Neural crest cell (in vitro differentiated cells): ENCODE measurements at places on chromosomes 7 and 10. TPM values are rescaled to one million over a fixed set of nuclear protein-coding genes. Genes with fewer than 3 reads are reported as not detected.

DNA sequence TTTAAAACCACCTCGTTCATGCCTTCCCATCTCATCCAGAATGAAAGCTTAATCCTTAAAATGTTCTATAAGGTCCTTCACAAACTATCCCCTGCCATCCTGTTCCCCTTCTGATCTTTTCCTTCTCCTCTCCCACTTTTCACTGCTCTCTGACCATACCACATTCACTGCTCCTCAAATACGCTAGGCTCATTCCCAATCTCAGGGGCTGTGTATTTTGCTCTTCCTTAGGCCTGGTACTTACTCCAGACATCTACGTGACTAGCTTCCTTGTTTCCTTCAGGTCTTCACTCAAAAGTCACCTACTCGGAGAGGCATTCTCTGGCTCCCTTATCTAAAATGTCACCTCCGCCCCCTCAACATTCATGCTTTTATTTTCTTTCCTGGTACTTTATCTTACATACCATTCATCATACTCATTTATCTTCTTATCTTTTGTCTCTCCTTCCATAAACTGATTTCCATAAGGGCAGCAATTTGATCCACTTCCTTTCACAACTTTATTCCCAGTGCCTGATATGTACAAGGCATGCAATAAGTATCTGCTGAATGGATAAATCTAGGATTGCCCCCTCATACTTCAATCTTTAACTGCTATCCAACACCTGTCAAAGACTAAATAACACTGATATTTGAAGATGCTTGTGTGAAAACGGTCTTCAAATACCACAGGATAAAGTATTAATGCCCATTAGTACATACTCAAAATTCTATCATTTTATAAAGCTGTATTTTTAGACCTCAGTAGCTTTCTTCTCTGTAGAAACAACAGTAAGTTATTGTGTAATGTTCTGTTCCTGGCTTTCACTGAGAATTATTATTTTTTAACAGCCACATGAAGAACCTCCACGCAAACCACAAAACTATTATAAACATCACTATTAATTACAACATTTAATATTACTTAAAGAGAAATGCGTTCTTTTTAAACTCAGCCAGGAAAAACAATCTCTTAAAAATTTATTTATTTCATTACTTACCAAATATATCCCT, 27.0 kb downstream of the JMJD1C start:
- no peak overlapping the region for H3K4me3 ChIP-seq
- no peaks in the 10 kb centered on the region for H3K36me3 ChIP-seq
- no peak overlapping the region for H3K27ac ChIP-seq
- DNase-seq: no peak

DNA sequence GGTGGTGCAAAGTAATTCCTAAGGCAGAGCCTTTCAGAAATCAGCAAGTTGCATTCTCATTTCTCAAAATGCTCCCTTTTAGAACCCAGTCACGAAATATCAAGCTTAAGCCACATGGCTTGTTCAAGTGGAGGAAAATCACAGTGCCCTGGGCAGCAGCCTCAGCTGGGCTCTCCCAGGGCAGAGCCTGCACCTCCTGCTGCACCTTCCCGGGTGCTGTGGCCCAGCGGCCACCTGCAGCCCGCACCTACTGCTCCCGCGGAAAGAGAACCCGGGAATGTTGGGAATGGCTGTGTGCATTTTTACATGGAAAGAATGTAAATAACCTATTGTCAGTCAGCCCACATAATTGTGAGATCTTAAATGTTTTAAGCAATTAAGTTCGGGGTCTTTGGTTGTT, 396.5 kb upstream of the VSTM2A start:
- no peaks in the 10 kb centered on the region for H3K36me3 ChIP-seq
- H3K27me3 ChIP-seq: no peaks in the 10 kb centered on the region
- H3K27ac ChIP-seq: no peak overlapping the region
- no peak for DNase-seq
- H3K4me1 ChIP-seq: no peaks in the 10 kb centered on the region

DNA sequence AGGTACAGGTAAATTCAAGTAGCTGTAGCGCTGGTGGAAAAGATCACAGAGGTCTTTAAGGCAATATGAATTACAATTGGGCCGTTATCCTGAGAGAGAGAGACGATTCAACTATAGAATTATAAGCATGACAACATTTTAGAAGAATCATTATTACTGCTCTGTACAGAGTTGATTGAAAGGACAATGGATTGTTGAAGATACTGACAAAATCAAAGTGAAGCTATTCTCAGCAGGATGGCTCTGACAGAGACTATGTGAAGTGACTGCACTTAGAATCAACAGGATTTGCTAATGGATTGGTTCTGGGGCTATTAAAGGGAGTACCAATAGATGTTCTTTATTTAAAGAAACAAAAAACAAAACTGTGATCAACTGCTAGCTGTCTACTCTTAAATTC, 634.8 kb upstream of the GRM3 start:
- H3K27me3 ChIP-seq: no peaks in the 10 kb centered on the region
- H3K4me3 ChIP-seq: no peak overlapping the region
- DNase-seq: no peak
- peaks cover 16% of the 10 kb centered on the region for H3K4me1 ChIP-seq
- no peak overlapping the region for H3K27ac ChIP-seq

Gene SPAG6
- 1.5 and 1.6 TPM in 2 replicates for total RNA-seq

GRCh38 chr10:70584909-70585544, 17.5 kb downstream of the PRF1 start:
- peaks cover 6% of the 10 kb centered on the region for H3K27me3 ChIP-seq
- peak overlapping the region; percentile 70 for H3K27ac ChIP-seq
- peaks cover 17% of the 10 kb centered on the region for H3K4me1 ChIP-seq
- no peaks in the 10 kb centered on the region for H3K36me3 ChIP-seq

GRCh38 chr7:80896906-80897598, 21.8 kb downstream of the SEMA3C start:
- DNase-seq: no peak
- H3K36me3 ChIP-seq: no peaks in the 10 kb centered on the region
- H3K4me3 ChIP-seq: no peak overlapping the region
- no peaks in the 10 kb centered on the region for H3K27me3 ChIP-seq
- peaks cover 4% of the 10 kb centered on the region for H3K4me1 ChIP-seq

DNA sequence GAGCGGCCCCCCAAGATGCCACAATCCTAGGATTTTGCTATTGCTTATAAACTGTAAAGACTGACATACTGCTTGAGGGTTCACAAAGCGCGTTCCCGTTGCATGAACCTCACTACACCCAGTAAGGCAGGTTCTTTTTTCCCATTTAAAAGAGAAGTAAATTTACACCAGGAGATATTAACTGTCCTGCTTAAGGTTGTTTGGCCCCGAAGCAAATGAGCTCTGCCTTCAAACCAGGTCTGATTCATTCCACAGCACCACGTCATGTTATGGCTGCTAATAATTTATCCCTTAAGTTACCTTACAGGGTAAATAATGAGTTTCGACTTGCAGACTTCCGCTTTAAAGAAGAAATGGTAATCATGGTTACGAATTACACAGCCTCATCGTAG, 559 bp upstream of the FKBP14 start:
- no peaks in the 10 kb centered on the region for H3K27me3 ChIP-seq
- H3K4me1 ChIP-seq: peaks cover 45% of the 10 kb centered on the region
- peak overlapping the region; percentile 24 for H3K27ac ChIP-seq
- DNase-seq: no peak
- H3K4me3 ChIP-seq: peak overlapping the region; percentile 96

- no peak for DNase-seq
- no peaks in the 10 kb centered on the region for H3K4me1 ChIP-seq
- H3K4me3 ChIP-seq: no peak overlapping the region
- H3K36me3 ChIP-seq: peaks cover 2% of the 10 kb centered on the region
Measured at GRCh38 chr10:37095792-37096573, 29.4 kb upstream of the ANKRD30A start.

- no peaks in the 10 kb centered on the region for H3K36me3 ChIP-seq
- H3K4me3 ChIP-seq: no peak overlapping the region
- H3K27ac ChIP-seq: no peak overlapping the region
- DNase-seq: no peak
- H3K4me1 ChIP-seq: peaks cover 4% of the 10 kb centered on the region
Measured at GRCh38 chr10:132666705-132667341, 119.1 kb downstream of the NKX6-2 start.

GRCh38 chr7:38863601-38864291, 45.2 kb downstream of the VPS41 start:
- peaks cover 2% of the 10 kb centered on the region for H3K36me3 ChIP-seq
- no peak for DNase-seq
- no peak overlapping the region for H3K4me3 ChIP-seq
- H3K4me1 ChIP-seq: peaks cover 13% of the 10 kb centered on the region

DNA sequence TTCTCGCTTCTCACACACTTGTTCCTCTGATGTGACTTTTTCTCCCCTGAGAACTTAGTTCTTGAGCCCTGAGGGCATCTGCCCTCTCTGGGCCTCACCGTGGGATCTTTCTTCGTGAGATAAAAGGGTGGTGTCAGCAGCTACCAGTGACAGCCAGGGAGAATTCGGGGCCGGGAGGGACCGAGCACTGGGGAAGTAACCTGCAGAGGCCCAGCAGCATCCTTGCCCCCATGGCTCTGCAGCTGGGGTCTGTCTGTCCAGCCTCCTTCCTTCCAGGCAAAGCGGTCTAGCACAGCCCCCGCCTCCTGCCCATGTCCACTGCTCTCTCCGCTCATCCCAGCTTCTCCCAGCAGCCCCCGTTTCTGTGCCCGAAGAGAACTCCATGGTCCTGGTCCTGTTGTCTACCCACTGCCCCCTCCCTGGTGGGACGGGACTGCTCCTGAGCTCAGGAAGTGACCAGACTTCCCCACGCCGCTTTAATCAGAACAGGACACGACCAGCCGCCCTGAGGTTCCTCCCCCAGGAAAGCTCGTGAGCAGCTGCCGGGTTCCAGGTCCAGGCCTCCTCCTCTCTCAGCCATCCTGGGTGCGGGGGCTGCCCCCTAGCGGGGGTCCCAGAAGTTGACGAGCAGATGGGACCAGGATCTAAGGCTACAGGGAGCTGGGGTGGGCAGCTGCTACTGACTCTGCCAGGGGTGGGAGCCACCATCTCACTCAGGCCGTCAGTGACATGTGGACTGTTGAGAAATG, 187.5 kb downstream of the WDR37 start:
- DNase-seq: no peak
- peaks cover 15% of the 10 kb centered on the region for H3K4me1 ChIP-seq
- H3K27me3 ChIP-seq: peaks cover 39% of the 10 kb centered on the region
- H3K27ac ChIP-seq: no peak overlapping the region
- no peak overlapping the region for H3K4me3 ChIP-seq

- H3K36me3 ChIP-seq: no peaks in the 10 kb centered on the region
- H3K4me1 ChIP-seq: no peaks in the 10 kb centered on the region
Measured at GRCh38 chr7:131021460-131021859, 287.5 kb upstream of the KLF14 start.

Gene TSPAN12
- 15.7 and 18.2 TPM in 2 replicates for total RNA-seq

- no peaks in the 10 kb centered on the region for H3K27me3 ChIP-seq
- no peak overlapping the region for H3K27ac ChIP-seq
- DNase-seq: no peak
Measured at GRCh38 chr7:1555046-1555812, 776 bp downstream of the TMEM184A start.

DNA sequence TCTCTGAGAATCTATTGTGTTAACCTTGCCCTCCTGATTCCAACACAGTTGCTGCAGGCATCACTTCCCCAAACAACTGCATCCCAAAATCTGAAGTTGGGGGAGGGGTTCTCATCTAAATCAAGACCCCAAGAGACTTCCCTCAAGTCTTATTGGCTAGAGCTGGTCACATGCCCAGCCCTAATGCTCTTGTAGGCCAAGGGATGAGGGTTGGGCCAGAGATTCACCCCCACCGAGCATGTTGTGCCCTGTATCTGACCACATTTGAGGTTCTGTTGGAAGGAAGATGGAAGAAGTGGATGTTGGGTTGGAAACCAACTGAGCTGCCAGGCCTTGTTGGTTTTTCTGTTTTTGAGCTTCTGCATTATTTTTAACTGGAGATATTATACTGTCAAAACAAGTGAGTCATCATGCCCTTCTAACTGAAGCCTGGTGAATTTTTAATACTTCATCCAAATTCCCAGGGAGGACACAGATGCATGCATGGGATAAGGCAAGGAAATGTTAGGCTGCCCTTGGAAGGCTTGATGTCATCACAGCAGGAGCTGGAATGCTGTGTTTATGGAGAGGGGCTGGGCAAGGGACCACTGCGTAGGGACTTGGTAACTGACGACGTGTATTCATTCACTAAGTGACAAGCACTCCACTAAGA, 68.6 kb upstream of the CACUL1 start:
- no peak overlapping the region for H3K27ac ChIP-seq
- H3K4me1 ChIP-seq: no peaks in the 10 kb centered on the region
- H3K4me3 ChIP-seq: no peak overlapping the region
- H3K36me3 ChIP-seq: no peaks in the 10 kb centered on the region
- no peaks in the 10 kb centered on the region for H3K27me3 ChIP-seq
- no peak for DNase-seq

GRCh38 chr7:80729591-80730320, 91.3 kb downstream of the CD36 start:
- no peak overlapping the region for H3K27ac ChIP-seq
- H3K4me3 ChIP-seq: no peak overlapping the region
- DNase-seq: no peak
- peaks cover 6% of the 10 kb centered on the region for H3K4me1 ChIP-seq
- peaks cover 3% of the 10 kb centered on the region for H3K36me3 ChIP-seq

- no peak overlapping the region for H3K27ac ChIP-seq
- H3K36me3 ChIP-seq: peaks cover 5% of the 10 kb centered on the region
- H3K4me3 ChIP-seq: no peak overlapping the region
- no peaks in the 10 kb centered on the region for H3K4me1 ChIP-seq
Measured at GRCh38 chr7:150466477-150466876, 16.0 kb downstream of the GIMAP8 start.

Gene KIFBP
- total RNA-seq: 27.7 and 27.8 TPM in 2 replicates

GRCh38 chr7:83119026-83119382, 43.7 kb downstream of the PCLO start:
- DNase-seq: no peak
- no peak overlapping the region for H3K27ac ChIP-seq
- no peaks in the 10 kb centered on the region for H3K4me1 ChIP-seq
- no peaks in the 10 kb centered on the region for H3K27me3 ChIP-seq
- H3K4me3 ChIP-seq: no peak overlapping the region

Gene GRID1
- 1.1 and 1.2 TPM in 2 replicates for total RNA-seq

DNA sequence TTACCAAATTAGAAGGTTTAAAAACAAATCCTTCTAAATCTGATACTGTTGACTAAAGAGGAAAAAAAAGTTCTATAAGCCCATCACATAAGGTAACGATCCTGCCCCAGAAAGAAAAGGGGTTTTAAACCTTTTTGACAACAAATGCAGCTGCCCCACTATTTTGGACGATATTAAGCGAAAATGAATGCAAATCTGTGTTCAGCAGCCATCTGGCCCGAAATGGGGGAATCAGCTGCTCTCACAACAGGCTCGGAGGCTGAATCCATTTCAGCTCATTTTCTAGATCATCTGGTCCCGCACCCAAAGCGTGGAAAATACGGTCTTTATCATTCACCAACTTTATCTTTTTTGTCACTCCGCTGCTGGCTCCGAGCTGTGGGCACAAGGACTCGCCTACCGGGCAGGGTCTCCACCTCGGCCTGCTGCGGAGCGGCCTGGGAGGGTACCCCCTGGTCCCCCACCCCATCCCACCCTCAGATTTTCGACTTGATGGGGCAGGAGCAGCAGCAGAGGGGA, 2.4 kb upstream of the EBF3 start:
- H3K4me3 ChIP-seq: peak overlapping the region; percentile 80
- peaks cover 88% of the 10 kb centered on the region for H3K27me3 ChIP-seq
- no peak for DNase-seq
- peaks cover 4% of the 10 kb centered on the region for H3K36me3 ChIP-seq
- H3K27ac ChIP-seq: no peak overlapping the region

Gene IGF2BP3
- 117 and 118 TPM in 2 replicates for total RNA-seq

Gene FOXI2
- total RNA-seq: not detected in 2 replicates

Gene TMEM213
- total RNA-seq: not detected in 2 replicates

GRCh38 chr10:72175149-72175548, 40.7 kb upstream of the ANAPC16 start:
- H3K4me3 ChIP-seq: no peak overlapping the region
- peaks cover 2% of the 10 kb centered on the region for H3K36me3 ChIP-seq
- peaks cover 8% of the 10 kb centered on the region for H3K4me1 ChIP-seq
- no peak for DNase-seq
